ENCODE measurements at places on chromosomes 16 and 17.

- DNase-seq: no peak
These were observed 264.0 kb downstream of the ENGASE start for GRCh38 chr17:79338604-79339003.

DNA sequence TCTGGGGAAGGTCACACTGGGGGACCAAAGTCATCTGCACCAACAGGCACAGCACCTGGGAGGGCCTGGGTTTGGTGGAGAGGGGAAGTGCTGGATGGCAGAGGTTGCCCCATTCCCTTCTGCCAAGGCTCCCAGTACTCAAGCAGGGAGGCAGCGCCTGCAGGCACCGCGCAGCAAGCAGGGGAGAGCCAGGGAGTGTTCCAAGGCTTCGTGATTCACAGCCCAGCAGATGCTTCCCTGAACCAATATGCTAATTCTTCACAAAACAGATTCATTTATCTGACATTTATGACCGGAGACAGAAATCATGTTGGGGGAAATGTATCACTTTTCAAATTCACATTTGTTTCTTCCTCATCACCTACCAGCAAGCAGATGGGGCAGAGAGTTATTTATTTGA, 13.4 kb upstream of the CDH5 start:
- no peak for DNase-seq

DNA sequence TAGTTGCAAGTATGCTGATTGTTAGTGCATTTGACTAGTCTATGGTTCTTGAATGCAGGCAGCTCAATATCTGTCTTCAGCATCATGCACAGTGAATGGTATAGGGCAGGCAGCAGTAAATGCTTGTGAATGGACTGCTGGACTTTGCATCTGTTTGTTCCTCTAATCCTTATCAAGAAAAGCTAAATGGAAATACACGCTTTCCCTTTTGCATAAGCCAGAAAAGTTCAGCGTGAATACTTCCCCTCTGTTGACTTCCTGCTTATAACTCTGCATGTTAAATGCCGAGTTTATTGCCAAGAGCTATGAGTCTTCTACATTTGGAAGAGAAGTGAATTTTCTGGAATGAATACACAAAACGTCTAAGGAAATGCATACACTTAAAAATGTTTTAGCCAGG, 127.9 kb upstream of the CPHXL start:
- no peak for DNase-seq

DNA sequence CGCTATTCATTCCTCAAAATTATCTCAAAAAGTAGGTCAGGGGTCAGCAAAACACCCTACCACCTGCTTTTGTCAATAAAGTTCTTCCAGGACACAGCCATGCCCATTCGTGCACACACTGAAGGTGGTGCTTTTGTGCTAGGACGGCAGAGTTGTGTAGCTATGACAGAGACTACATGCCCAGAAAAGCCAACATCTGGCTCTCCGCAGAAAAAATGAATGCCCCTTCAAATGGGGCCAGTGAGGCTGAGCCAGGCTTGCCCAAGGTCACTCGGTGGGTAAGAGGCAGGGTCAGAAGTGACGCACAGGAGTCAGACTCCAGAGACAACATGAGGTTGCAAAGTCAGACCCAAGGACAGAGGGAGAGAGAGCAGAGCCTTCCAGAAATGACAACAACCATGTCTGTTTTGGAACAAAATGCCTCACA, 200.1 kb downstream of the XYLT1 start:
- DNase-seq: no peak

DNA sequence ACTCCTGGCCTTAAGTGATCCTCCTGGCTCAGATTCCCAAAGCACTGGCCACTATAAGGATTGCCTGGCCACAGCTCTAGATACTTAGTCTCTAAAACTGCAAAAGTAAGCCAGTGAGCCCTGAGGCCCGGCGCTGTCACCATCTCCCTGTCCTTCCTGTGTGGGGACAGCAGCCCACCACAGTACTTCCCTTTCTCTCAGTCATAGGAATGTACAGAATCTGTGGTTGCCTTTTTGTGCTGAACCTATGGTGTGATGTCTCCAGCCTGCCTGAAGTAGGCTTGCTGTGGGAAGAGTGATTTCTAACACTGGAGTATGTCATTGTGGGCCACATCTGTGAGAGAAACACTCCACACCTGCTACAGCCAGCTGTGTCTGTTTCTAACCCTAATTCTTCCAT, 24.7 kb downstream of the NTAN1 start:
- DNase-seq: no peak

Measured in CD4-positive, alpha-beta T cell treated with Interleukin-21 for 1 hour (primary cell).